Stimulated activated CD4-positive, alpha-beta T cell treated with anti-CD3 and anti-CD28 coated beads, Interleukin-1b, Interleukin-23, amount 100 ng/mL, for 48 hours (primary cell): ENCODE measurements at places on chromosomes 12 and 14.
A peak's percentile ranks its signal among the peaks of the same experiment; 100 is the strongest.

DNA sequence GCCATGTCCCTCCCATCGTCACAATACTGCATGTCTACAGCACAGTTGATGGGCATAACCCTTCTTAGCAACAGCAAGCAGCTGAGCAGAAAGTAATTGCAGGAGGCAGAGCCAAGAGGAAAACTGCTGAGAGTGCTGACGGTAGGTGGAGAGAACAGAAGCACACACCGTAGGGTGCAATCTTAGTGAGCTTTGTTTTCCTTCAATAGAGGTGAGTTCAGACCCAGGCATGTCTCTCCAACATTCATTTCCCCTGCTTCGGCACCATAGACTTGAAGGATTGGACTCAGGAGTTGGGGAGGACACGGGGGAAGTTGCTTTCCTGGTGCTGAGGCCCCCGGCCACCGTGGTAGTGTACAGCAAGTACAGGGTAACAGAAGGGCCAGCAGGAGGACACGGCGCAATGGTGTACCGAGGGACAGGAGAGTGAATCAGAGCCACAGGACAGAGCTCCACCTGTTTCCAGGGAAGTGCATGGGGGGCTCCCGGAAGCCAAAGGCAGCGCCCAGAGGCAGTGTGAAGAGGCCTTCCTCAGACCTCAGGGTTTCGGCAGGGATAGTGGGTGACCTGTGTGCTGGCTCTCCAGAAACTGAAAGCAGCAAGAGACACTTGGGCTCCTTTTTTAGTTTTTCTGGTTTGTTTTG is 36.3 kb upstream of the SINHCAF start:
- DNase-seq: peak; percentile 2

GRCh38 chr12:107522692-107523477 is 162.7 kb upstream of the PWP1 start:
- DNase-seq: no peak

DNA sequence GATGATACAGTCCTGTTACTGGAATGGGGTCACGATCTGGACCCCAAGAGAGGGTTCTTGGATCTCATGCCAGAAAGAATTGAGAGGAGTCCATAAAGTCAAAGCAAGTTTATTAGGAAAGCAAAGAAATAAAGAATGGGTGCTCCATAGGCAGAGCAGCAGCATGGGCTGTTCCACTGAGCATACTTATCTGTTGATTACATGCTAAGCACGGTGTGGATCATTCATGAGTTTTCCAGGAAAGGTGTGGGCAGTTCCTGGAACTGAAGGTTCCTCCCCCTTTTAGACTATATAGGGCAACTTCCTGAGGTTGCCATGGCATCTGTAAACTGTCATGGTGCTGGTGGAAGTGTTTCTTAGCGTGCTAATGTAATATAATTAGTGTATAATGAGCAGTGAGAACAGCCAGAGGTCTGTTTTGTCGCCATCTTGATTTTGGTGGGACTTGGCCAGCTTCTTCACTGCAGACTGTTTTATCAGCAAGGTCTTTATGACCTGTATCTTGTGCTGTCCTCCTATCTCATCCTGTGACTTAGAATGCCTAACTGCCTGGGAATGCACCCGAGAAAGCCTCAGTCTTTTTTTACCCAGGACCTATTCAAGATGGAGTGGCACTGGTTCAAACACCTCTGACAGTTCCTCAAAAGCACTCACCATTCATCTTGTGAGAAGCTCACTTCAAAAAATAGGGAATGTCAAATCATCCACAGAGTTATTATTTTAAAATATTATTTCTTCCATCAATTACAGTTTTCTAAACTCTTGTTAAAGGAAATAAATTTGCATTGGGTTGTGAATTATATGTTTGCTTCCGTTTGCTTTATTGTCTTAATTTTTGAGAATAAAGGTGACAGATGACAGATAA is 1358.8 kb upstream of the TMEM132C start:
- DNase-seq: peak; percentile 4

GRCh38 chr12:14366209-14367039 is 942 bp downstream of the ATF7IP start:
- no peak for DNase-seq

- DNase-seq: no peak
These were observed 2.0 kb downstream of the AQP6 start for GRCh38 chr12:49974677-49975317.

GRCh38 chr12:102512523-102512922 is 32.2 kb upstream of the IGF1 start:
- no peak for DNase-seq

DNA sequence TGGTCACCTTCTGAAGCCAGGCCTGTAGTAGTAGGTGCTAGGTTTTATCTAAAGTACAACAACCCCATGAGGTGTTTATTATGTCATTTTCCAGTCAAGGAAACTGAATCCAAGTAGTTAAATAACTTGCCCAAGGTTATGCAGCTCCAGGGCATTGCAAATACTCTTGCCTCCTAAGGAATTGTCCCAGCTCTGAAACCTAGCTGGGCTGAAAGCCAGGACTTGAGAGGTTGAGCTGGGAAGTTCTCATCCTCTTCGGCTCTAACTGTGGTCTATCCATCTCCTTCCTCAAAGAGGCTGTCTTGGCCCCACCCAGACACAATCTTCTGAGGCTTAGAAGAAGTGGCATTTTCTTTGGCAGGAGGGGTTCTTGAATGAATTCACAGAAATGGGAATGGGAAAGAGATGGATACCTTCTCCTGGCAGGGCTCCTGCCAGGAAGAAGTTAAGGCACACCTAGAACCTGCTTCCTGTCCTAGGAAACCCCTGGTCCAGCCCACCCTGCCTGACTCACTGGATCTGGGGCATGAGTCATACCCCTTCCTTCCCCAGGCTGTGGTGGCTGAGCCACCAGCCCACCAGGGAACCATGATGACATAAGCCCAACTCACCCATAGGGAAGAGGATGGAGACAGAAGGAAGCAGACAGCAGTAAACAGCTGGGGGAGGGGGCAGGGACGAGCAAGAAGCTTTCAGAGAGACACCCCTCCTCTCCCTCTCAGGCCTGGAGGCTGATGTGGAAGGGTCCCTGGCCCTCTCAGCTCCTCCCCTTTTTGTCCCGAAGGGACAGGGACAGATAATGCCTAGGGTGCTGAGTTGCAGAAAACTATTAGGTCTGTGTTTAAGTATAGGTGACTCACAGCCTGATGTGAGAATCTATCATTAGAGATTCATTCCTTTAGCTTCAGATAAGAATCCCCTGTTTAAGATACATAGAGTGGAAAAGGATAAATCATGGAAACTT is 2.1 kb upstream of the PLEK2 start:
- DNase-seq: peak; percentile 50

- no peak for DNase-seq
These were observed 141.5 kb downstream of the ANO2 start for GRCh38 chr12:5803532-5803931.

GRCh38 chr14:104929268-104930230 is 4.9 kb downstream of the PLD4 start:
- DNase-seq: no peak

DNA sequence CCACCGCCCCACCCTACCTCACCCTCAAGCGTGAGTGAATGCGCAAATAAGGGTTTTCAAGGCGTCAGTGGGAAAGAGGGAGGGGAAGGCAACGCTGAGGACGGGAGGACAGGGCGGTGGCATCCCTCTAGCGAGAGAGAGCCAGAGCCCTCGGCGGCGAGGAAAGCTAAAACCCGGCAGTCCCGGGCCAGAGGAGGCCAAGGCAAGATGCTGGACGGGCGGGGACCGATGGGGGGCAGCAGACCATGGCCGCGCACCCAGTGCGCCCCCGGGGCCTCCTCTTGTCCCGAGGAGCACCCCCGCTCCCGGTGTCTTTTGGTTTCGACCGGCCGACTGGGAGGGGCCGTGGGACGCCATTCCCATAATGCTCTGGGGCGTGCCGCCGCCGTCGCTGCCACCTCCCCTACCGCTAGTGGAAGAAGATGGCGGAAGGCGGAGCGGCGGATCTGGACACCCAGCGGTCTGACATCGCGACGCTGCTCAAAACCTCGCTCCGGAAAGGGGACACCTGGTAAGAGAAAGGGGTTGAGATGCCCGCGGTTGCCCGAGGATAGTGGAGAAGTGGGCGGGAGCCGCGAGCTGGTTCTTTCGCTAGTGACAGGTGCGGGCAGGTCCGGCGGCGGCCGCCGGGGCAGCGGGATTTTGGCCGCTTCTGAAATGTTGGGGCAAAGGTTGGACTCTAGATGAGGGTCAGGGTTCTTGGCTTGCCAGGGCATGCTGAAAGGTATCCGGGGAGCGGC is at the start of gene USP15:
TSS of gene USP15 (plus strand) at position 412 of the 740 bp plus-strand sequence. CDS start at position 423, 11 bp downstream.
- peak; percentile 96 for DNase-seq

DNA sequence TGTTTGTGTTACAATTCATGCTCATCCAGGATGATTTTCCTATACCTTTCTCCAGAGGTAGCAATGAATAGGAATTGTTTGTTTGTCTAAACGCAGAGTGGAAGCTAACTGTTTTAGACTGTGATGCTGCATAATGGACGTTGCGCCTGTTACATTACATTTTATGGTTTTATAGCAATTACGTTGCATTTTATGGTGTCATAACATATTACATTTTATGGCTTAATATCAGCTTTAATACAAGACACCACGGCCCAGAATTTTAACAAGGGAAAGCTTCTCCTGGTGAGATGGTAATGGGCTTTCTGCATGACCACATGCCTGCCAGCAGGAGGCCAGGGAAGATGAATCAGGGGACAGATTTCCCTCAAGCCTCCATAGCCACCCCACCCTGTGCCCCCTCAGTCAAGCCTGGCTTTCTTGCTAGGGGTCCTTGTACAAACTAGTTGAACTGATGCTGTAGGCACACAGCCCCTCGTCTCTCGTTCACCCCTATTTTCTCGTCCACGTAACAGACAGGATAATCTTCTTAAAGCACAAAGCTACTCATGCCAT is 56.5 kb downstream of the HSPB8 start:
- no peak for DNase-seq

GRCh38 chr12:14619741-14620501 is 52.2 kb upstream of the PLBD1 start:
- no peak for DNase-seq

- DNase-seq: no peak
These were observed 60.2 kb downstream of the PPP1R12A start for GRCh38 chr12:79874665-79875064.

DNA sequence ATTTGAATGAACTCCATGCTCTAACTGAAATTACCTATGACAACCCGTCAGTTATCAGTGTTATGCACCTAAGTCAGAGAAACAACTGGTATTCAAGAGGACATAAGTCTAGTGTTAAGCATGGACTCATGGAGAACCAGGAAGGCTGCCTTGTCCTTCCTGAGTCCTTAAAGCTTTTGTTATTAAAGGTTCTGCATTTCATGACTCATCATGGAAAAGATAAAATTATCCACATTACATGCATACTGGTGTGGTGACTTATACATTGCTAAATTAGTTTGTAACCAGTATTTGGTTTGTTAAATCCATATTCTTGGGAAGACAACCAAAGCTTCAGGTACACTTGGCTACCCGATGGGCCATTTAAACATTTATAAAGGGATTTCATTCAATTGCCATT is 6.5 kb upstream of the OR4E1 start:
- no peak for DNase-seq

DNA sequence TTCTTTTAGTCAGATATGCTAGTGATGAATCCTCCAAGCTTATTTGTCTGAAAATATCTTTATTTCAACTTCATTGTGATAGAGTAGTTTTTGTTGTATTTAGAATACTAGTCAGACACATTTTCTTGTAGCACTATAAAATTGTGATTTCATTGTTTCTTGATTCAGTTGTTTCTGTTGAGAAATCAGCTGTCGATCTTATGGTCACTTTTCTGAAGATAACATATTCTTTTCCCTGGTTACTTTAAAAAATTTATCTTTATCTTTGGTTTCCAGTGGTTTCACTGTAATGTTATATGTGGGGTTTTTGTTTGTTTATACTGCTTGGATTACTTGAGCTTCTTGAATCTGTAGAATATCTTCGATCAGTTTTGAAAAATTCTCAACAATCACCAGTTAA is 426.1 kb downstream of the SOX5 start:
- no peak for DNase-seq

GRCh38 chr12:11641522-11641921 is 8.0 kb upstream of the ETV6 start:
- no peak for DNase-seq

DNA sequence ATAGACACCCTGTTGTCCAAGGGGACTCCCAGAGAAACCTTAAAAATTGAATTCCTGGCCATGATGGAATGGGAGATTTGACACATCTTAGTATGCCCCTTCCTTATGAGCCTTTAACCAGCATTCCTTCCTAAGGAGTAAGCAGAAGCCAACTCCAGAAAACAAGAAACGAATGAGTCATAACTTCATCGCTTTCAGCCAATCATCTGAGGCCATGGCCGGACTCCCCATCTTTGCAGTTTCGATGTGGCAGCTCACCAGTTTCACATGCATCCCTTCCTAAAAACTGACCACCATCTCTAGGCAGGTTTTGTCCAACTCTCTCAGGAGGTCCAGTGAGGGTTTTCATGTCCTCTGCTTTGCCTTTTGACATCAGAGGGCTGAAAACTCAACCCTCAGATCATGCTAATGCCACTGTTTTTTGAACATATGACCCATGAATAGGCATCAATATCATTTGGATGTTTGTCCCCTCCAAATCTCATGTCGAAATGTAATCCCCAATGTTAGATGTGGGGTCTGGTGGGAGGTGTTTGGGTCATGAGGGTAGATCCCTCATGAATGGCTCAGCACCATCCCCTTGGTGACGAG is 19.9 kb downstream of the DAAM1 start:
- no peak for DNase-seq

DNA sequence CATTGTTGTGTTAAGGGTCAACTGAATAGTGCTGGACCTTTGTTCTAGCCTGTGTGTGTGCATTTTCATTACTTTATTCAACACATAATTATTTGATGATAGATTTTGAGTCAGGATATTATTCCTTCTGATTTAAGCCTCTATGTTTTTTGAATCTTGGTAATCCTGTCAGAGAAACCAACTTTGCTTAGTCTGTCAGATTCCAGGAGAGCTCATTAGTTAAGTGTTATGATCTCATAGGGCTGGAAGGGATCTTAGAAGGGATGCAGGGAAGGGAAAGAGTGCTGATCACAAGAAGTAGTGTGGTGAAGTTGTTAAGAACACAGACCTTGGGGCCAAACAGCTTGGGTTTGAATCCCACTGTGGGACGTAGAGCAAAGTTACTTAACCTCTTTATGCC is 52.9 kb downstream of the SCN8A start:
- DNase-seq: no peak

DNA sequence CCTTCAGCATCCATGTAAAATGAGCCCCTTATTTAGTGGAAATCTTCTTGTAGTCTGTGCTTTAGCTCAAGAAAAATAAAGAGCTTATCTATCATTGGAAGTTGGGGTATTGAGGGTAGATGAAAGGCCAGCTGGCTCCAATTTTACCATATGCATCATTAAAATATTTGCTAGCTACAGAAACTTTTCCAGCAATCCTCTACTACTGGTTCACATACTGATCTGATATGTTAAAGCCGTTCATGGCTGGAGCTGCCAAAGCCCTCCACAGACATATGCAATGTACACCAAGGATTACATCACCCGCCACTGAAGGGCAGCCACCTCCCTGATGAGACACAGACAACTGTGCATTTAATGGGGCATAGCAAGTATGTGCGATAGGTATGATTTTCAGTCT is 1205.3 kb downstream of the GALC start:
- no peak for DNase-seq
